ENCODE measurements at places on chromosomes 3 and 15.

- DNase-seq: no peak
Observed at GRCh38 chr3:14472471-14473351, 67.4 kb downstream of the GRIP2 start.

- DNase-seq: no peak
Observed at GRCh38 chr15:92677999-92678398, 22.4 kb upstream of the FAM174B start.

DNA sequence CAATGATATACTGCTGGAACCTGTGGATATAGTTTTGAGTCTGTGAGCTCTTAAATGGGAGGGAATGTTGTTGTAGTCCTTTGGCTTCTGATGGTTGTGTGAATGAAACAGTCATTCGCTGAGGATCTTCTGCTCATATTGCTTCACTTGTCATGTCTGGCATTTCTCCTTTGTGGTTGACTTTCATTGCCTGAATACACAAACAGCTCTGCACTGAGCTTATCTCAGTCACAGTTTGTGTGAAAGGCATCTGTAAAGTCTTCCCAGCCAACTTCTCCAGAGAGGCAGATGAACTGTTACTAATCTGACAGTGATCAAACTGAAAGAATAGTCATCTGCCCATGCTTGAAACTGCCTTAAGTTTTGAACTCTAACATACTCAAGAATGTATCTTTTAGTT, 59.8 kb downstream of the TMED3 start:
- no peak for DNase-seq

GRCh38 chr3:35773417-35773816, 134.1 kb downstream of the ARPP21 start:
- no peak for DNase-seq

DNA sequence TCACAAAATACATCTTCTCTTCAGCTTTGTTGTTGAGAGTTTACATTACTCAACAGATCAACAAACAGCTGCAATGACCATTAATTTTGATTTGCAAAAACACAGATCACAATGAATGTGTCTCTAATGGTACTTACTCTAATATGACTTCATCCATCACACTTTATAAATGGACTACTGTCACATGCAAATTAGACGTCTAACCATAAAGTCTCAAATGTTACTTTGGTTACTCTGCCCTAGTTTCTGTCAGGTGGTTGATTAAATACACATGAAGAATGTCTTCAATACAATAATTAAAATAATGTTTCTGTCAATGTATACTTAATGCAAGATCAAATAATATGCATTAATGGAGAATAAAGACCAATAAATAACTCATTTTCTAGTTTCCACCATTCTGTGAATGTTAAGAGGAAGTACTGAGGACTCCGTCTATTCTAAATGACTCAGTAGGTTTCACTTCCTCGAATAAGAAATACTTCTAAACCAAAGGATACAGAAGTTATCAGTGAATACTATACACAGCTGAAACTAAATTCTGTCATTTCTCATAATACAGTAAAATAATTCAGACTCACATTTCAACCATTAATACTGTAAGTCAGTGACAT, 145.8 kb downstream of the CBLB start:
- no peak for DNase-seq

DNA sequence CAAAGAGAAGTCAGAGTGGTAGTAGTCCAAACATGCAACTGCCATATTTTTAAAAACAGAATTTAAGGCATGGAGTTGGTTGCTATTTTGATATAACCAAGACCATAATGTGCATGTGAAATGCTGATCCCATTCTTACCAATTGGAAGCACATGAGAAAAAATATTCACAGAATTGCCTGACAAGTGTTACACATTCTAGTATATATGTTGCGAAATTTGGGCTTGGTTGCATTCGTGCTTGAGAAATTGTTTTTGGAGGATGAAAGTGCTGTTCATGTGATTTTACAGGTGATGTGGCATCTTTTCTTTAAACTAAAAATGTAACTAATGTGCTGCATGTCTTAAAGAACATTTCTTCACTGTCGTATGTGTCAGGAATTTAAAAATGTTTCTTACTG, 199.7 kb downstream of the CHL1 start:
- DNase-seq: no peak

GRCh38 chr15:74520407-74520806, 20.6 kb upstream of the ARID3B start:
- DNase-seq: no peak

DNA sequence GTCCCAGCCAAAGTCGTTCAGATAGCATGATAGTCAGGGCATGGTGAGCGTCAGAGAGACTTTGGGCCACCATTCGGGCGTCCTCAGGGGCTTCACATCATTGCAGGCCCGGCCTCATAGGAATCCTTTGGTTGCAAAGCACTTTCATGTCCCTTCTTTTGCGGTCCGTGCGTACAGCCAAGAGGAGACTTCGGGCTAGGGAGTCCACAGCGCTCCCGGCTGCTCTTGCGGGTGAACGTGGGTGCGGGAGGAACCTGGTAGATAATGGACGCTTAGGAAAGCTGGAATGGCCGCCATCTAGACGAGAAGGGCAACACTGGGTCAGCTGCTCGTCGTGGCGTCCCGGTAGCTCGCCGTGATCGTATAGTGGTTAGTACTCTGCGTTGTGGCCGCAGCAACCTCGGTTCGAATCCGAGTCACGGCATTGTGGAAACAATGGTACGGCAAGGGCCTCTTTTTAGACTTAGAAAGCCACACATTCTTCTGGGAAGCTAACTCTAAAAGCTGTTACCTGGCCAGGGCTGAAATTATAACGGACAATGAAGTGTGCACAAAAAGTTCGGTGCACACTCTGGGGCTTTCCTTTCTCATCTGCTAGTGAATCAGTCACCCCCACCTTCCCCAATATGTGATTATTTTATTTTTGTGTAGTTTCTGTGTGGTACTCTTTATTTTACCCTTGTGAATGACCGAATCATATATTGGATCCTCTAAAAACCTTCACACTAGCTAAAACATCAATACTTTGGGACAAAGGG, 13.2 kb upstream of the SHF start:
- DNase-seq: peak; percentile 93

DNA sequence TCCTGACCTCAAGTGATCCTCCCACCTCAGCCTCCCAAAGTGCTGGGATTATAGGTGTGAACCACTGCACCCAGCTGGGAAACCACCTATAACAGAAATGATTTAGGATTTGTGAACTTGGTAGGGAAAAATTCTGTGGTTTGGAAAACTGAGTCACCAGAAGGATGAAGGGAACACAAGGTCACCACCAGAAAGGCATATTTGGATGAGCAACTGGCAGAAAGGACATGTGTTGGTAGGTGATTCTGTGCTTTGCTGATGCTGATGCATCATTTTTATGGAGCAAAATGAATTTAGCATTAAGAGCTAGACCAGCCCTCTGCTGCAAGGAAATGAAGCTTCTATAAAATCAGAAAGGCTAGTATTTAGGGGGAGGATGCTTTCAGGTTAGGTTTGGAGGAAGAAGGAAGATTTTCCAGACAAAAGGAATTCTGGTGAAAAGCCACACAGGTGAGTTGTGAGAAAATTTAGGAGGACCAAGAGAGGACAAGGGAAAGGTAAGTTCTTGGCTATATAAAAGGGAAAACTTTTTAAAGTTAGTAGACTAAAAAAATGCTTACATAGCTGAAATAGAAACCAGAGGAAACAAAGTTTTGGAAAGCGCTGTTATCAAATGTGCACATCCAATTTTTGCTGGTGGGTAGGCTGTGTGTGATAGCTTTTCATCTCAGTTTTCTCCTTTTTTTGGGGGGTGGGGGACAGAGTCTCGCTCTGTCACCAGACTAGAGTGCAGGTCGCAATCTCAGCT, 3.6 kb downstream of the PXK start:
- DNase-seq: no peak

GRCh38 chr3:110327870-110328269, 743.7 kb upstream of the NECTIN3 start:
- DNase-seq: no peak

DNA sequence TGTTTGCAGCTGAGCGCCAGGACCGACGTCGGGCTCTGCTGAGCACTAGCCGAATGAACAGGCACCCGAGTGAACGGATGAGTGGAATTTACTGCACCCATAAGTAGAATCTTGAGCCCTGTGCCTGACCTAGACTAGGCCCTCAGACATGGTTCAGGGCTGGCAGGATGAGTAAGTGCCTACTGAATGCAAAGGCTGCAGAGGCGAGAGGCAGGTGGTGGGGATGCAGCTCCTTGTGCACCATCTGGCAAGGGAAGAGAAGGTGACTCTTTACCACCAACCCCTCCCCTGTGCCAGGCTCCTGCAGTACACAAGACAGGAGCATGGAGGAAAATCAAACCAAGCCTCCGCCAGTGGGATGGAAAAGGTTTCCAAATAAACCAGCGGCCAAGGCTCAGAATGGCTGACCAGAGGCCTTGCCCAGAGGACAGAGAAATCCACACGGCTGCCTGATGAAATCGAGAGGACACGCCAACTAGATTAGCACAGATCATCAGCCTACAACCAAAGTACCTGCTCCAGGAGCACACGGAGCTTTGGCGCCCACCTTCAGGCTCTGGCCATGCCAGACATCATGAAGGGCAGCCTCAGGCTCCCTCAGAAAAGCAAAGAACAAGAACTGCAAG, 141.7 kb upstream of the IQSEC1 start:
- no peak for DNase-seq

DNA sequence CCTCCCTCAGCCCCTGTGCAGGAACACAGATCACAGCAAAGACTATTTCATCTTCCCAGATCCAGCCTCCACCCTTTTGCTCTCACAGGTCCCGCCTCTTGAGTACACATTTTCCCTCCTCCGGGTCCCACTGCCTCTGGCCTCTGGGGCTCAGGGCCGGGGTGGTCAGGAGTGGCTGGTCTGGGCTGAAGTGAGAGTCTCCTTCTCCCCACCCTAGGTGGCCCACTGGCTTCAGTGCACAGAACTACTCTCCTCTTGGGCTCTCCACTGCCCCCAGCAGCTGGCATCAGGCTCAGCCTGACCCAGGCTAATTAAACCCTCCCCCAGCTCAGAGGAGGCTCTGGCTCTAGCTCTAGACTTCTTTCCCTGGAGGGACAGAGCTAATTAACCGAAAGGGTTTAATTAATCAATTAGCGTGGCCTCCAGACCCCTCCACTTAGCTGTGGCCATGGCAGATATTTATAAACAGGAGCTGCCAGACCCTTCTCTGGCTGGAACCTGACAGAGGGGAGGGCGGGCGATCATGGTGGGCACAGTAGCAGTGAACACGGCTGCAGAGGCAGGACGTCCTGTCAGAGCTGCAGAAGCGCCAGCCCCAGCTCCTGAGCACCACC, 15.1 kb downstream of the DUSP7 start:
- DNase-seq: peak; percentile 84

GRCh38 chr3:43996379-43997301, 245.0 kb upstream of the TOPAZ1 start:
- DNase-seq: peak; percentile 49

- no peak for DNase-seq
Observed at GRCh38 chr15:24898715-24899272, 56.0 kb upstream of the SNRPN start.

- no peak for DNase-seq
Observed at GRCh38 chr3:133368371-133369067, 31.3 kb upstream of the BFSP2 start.

Measured in head of caudate nucleus (tissue), 42 donors.